PC-9 (cell line): ENCODE measurements at places on chromosomes 4 and X. TPM values are rescaled to one million over a fixed set of nuclear protein-coding genes. Genes with fewer than 3 reads are reported as not detected.

Gene RASSF6
- total RNA-seq: 0.40 and 0.59 TPM in 2 replicates

Gene LONRF3
- 6.3 and 8.7 TPM in 2 replicates for total RNA-seq

Gene PPP1R3F
- total RNA-seq: 3.6 and 5.2 TPM in 2 replicates

Gene PALLD
- total RNA-seq: 139 and 156 TPM in 2 replicates

Gene DGKK
- not detected in 2 replicates for total RNA-seq

Gene SOD3
- 6.3 and 7.6 TPM in 2 replicates for total RNA-seq

Gene IGFBP7
- 127 and 151 TPM in 2 replicates for total RNA-seq

Gene NUDT10
- total RNA-seq: not detected in 2 replicates

Gene FREM3
- total RNA-seq: not detected in 2 replicates

Gene SYNPO2
- 0.53 and 0.87 TPM in 2 replicates for total RNA-seq
